Naive thymus-derived CD4-positive, alpha-beta T cell (primary cell): ENCODE measurements at places on chromosomes 6 and 20.

DNA sequence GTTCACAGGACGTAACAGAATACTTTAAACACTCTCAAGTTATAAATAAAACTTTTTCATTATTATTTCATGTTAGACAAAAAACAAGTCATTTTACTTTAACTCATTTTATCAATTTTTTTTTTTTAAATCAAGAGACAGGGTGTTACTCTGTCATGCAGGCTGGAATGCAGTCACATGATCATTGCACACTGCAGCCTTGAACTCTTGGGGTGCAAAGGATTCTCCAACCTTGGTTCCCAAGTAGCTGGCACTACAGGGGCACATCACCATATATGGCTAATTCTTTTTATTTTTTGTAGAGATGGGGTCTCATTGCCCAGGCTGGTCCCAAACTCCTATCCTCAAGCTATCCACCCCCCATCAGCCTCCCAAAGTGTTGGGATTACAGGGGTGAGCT is 14.2 kb downstream of the PLN start:
- no peak for DNase-seq

- DNase-seq: no peak
Measured at GRCh38 chr6:17392978-17393891, at the start of gene CAP2. Gene CAP2, plus strand, starts transcription at chr6:17393595. Its CDS starts 27,961 bp downstream, at chr6:17421556.

DNA sequence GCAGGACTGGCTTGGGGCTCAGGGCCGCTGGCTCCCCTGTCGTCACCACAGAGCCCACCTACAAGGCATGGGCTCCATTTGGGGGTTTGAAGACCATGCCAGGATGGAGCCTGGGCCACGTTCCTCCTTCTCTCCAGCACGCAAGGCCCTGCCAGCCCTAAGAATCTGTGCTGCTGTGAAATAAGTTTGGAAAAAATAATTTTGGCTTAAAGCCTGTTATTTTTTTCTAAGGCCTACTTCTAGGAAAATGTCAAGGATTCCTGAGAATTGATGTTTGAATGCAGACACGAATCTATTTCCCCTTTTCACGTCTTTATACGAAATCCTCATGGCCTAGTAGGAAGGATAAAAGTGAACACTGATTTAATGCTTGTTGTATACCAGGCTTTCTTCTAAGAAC is 107.5 kb downstream of the LRFN2 start:
- no peak for DNase-seq

- DNase-seq: no peak
Measured at GRCh38 chr6:128073389-128073788, 172.5 kb upstream of the THEMIS start.

DNA sequence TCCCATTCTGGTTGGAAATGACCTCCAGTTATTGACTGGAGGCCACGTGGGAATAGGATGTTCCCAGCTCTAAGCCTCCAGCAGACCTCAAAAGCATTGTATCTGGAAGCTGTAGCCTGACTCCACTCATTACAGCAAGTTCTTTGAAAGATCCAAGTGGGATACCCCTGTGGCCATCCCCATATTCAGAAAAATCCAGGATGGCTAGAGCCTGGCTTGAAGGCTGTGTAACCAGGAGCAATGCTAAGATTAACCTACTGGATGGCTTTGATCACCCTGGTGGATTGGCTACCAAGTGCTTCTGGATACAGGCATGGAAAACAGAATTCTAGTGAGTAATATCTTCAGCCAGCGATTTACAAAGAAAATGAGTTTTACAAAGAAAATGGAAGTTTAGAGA is 151.2 kb downstream of the ADGRG6 start:
- no peak for DNase-seq

- no peak for DNase-seq
Measured at GRCh38 chr6:74568861-74569260, 637.0 kb downstream of the COL12A1 start.

GRCh38 chr6:22042706-22043105 is 254.1 kb downstream of the PRL start:
- DNase-seq: no peak

DNA sequence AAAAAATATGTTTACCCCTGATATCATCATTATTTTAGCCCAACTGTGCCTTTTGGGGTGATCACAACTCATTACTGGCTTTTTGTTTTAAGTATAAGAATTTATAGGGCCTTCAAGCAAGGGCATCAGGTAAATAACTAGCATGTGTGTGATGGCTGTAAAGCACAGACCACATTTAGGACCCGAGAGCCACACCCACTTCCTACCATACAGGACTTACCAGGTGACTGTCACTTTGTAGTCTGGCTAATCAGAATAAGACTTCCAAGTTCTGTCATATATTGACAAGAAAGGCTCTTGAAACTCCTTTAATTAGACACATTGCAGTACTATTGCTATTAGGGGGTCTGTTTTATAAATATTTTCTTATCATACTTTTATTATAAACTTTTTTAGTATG is 31.1 kb downstream of the TMEM242 start:
- DNase-seq: no peak

DNA sequence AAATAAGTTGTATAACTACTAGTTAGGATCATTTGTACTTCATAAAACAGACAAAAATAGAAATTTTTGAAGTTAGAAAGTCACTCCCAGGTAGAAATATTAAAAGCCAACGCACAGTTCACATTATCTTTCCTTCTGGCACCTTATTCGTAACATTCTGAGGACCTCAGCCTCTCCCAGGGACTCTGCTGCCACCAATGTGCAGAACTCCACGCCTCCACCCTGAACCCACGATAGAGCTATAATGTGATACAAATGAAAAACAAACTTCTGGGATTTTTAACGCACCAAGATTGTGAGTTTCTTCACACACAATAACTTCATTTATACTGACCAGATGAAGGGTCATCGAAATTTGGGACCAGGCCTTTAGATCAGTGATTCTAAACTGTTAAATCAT is 9.5 kb downstream of the BMP7 start:
- DNase-seq: no peak

- no peak for DNase-seq
Measured at GRCh38 chr20:19976595-19977372, 40.4 kb upstream of the NAA20 start.

GRCh38 chr6:8683204-8683603 is 247.9 kb upstream of the SLC35B3 start:
- no peak for DNase-seq

- DNase-seq: no peak
Measured at GRCh38 chr6:22147921-22148776, 148.7 kb downstream of the PRL start.

- no peak for DNase-seq
Measured at GRCh38 chr6:106757722-106758467, 128.5 kb downstream of the QRSL1 start.

GRCh38 chr6:3541006-3541585 is 84.2 kb upstream of the SLC22A23 start:
- no peak for DNase-seq

- DNase-seq: no peak
Measured at GRCh38 chr6:79427721-79428120, 109.5 kb downstream of the LCA5 start.

- peak; percentile 48 for DNase-seq
Measured at GRCh38 chr20:36199345-36200257, 36.7 kb upstream of the AAR2 start.

GRCh38 chr20:46312945-46313861 is 4.9 kb upstream of the CDH22 start:
- DNase-seq: no peak

- no peak for DNase-seq
Measured at GRCh38 chr20:19924255-19924654, 92.9 kb upstream of the NAA20 start.

GRCh38 chr20:8215361-8215781 is 83.3 kb downstream of the PLCB1 start:
- no peak for DNase-seq

DNA sequence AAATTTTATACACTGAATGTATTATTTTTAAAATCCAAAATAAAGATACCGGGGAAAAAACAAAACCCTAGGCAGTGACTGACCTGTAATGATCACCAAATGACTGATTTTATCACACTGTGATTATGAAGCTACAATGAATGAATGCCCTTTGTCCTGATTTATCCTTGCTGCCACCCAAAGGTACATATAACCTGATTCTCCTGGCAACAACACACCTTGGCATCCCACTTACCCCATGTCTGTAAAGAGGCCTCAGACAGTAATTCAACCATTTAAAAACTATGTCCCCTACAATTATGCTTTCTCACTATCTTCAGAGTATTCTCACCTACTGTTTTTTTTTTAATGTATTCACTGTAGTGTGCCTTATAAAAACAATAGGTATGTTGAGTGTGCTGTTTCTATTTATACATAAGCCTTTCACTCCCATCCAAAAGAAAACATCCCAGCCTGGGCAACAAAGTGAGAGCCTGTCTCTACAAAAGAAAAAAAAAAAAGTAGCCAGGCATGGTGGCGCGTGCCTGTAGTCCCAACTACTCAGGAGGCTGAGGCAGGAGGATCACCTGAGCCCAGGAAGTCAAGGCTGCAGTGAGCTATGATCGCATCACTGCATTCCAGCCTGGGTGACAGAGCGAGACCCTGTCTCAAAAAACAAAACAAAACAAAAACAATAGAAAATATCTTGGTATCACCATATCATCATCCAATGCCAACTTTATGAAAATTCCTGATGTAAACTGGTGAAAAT is 21.7 kb downstream of the B4GALT5 start:
- DNase-seq: no peak

GRCh38 chr20:20012541-20012940 is 4.6 kb upstream of the NAA20 start:
- DNase-seq: no peak

DNA sequence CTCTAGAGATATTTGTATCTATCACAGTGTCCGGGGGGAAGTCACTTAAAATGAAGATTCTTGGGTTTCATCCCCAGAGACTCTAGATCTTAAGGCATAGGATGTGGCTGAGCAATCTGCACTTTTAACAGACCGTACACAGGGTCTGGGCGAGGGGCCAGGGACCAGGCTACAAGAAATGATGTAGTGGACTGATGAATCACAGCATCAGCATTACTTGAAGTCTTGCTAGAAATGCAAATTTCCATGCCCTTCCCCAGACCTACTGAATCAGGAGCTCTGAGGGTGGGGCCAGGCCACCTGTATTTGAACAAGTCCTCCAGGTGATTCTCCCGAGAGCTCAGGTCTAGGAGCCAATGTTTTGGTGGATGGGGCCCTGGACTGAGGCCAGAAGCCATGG is 168.4 kb downstream of the DOK5 start:
- DNase-seq: no peak

- DNase-seq: no peak
Measured at GRCh38 chr6:113353392-113353791, 503.8 kb upstream of the MARCKS start.

DNA sequence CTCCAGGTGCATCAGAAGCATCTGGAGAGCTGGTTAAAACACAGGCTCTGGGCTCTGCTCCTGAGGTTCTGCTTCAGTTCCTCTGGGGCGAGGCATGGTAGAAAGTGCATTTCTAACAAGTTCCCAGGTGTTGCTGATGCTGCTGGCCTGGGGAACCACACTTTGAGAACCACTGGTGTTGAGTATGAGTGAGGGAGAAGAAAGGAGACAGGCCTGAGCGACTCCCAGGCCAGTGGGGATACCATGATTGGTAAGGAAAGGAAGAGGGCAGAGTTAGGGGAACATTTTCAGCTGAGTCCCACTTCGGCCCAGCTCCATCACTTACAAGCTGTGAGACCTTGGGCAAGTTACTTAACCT is 36.8 kb downstream of the KIAA1755 start:
- DNase-seq: no peak

DNA sequence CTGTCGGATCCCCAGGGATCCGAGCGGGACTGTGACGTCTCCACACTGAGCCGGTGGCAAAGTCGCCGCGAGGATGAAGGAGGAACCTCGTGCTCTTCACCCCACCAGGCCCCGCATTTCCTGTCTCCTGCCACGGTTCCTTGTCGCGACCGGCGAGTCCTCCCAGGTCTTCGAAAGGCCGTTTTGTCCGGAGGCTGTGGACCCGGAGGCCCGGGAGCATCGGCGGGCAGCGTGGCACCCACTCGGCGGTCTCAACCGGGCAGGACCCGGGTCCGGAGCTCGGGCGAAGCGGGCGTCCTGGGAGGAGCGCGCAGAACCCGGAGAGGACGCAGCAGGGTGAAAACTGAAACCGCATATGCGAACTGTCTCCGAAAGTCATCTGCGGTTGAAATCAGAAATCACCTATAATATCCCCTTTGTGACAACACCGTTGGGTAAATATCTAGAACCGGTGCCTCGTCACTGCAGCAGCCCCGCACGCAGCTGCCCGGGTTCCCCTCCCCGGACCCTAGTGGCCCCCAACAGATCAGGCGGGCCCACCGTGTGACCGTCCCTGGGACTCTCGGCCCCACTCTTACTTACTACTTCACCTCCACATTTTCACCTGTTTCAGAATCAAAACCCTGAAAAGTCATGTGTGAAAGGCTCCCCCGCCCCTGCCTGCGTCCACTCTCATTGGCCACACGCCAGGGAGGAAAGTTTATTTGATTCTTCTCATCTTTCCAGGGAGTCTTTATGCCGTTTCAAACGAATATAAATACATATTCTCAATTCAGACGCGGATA is 3.1 kb upstream of the ULBP2 start:
- peak; percentile 50 for DNase-seq

GRCh38 chr6:47428746-47429664 is 48.6 kb upstream of the CD2AP start:
- no peak for DNase-seq

DNA sequence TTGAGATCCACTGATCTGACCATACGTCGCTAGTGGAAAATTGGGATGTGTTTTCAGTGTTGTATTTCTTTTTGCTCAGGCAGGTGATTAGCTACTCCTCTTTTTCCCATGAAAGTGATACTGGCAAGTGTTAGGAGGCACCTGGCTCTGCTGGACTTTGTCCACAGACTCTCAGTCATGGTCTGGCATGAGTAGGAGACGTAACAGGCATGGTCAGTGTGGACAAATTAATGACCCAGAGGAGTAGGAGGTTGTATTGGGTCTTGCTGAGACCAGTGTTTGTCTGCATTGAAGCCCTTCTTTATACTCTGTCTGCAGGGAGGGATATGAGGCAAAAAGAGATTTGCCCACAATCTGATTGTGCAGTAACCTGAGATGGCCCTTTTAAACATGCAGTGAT is 178.7 kb downstream of the DTNBP1 start:
- no peak for DNase-seq

GRCh38 chr20:51434580-51435247 is 107.8 kb downstream of the NFATC2 start:
- DNase-seq: no peak

DNA sequence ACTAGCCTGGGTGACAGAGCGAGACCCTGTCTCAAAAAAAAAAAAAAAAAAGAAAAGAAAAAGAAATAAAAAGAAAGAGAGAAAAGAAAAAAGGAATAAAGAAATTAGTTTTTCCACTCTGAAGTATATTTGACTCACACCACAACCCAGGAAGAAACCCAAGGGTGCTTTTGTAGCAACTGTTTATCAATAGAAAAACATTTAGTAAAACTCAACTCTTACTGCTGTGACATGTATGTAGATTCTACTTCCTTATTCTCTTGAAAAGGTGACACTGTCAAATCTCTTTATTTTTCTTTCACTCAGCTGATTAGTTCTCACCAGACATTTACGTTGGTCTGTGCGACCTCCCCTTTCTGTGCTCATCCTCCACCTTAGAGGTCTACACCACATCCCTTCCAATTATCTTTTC is 99.9 kb upstream of the SHLD1 start:
- no peak for DNase-seq

- DNase-seq: no peak
Measured at GRCh38 chr6:85114581-85114935, 335.3 kb upstream of the NT5E start.

- no peak for DNase-seq
Measured at GRCh38 chr6:134397676-134398075, 79.8 kb upstream of the SGK1 start.
